NCI-H460 (cell line): ENCODE measurements at places on chromosomes 12 and 14.

- no peak for DNase-seq
Observed at GRCh38 chr12:97837401-97837800, 374.8 kb downstream of the RMST start.

- DNase-seq: no peak
Observed at GRCh38 chr12:79661629-79662028, 29.1 kb downstream of the PAWR start.

DNA sequence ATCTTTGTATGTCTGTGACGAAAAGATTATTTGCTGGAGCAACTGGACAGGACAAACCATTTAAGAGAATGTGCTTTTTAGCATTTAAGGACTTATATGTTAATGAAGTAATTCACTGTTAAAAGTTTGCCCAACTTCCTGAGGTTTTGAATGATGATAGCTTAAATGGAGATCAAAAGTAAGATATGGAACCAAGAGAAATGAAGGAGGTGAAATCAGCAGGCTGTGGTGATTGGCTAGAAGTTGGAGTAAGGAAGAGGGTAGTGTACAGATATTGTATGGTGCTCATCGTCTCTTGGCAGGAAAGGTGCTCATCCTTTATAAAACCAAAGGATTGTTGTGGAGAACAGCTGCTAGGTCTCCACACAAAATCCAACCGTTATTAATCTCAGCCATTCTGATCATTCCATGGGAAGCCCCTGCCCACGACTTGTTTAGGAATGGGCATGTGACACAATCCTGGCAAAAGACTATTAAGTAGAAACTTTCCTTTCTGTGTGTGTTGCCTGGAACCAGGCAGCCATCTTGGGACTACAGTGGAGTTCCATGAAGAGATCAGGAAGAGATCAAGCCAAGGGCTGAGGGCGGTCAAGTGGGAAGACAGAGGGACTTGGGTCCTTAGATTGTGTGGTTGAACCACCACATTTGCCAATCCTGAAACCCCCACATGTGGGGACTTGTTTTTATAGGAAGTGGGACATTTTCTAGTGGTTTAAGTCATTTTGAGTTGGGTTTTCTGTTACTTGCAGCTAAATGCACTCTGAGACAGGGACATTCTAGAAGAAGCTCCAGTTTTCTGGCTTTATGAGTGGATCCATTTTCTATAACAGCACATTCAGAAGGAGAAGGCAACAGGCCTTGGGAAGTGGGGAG lies 56.8 kb upstream of the CHST11 start:
- no peak for DNase-seq

DNA sequence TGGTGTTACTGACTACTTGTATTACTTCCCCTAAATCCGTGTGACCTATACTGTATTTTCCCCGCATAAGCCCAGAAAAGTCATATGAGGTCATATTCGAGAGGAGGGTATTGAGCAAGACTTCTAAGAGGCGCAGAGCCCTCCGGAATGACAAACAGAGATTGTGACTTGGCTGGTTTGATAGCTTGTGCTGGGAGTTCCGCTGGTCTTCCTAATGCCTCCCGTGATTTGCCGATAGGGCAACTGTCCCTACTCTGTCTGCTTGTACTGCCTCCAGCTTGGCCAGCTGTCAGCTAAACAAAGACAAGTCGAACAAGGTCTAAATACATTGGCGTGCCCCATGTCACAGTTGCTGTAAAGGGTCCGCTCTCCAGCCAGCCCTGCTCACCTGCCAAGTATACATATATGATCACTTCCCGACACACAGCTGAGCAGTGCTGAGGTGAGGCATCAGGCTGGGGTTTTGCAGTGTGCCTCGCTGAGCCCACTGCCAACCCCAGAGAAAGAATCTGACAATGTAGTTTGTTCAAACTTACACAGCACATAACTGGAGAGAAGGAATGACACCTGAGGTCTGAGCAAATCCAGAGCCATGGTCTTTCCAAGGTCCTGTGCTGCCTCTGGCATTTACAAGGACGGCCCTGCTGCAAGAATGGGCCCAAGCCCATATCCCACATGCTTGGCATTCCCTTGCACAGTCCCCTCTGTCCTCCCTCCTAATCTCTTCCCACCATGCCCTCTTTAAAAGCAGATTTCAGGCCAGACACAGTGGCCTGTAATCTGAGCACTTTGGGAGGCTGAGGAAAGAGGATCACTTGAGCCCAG lies 23.7 kb downstream of the LGMN start:
- DNase-seq: no peak

DNA sequence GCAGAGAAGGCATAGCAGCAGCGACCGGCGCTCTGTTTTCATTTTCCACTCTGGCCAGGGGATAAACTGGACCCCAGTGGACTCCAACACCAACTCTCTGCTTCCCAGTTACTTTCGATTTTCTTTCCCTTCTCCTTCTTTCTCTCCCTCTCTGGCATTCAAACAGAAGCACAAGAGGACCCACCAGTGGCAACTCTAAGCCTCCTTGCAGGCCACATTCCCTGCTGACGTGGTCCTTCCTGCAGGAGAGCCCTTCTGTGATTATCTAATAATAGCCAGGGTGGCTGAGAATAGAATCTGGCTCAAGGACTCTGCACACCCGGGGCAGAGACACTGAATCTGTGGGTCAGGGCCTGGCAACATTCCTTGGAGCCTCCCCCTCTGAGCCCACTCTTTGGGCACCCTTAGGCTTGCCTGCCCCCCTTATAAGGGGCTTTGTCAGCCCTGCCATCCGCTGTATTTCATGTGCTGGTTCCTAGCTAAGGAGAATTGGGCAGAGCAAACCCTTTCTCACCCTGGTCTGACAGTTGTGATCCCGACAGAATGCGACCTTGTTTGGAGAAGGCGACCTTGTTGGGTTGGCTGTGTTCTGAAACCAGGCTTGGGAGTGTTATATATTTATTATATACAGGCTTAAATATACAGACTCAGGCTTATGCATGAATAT lies 8.2 kb upstream of the HOXC6 start:
- DNase-seq: no peak
